ENCODE measurements at places on chromosomes 1 and 21.

GRCh38 chr1:37809942-37810341, 1.9 kb upstream of the YRDC start:
- peak; percentile 18 for DNase-seq

DNA sequence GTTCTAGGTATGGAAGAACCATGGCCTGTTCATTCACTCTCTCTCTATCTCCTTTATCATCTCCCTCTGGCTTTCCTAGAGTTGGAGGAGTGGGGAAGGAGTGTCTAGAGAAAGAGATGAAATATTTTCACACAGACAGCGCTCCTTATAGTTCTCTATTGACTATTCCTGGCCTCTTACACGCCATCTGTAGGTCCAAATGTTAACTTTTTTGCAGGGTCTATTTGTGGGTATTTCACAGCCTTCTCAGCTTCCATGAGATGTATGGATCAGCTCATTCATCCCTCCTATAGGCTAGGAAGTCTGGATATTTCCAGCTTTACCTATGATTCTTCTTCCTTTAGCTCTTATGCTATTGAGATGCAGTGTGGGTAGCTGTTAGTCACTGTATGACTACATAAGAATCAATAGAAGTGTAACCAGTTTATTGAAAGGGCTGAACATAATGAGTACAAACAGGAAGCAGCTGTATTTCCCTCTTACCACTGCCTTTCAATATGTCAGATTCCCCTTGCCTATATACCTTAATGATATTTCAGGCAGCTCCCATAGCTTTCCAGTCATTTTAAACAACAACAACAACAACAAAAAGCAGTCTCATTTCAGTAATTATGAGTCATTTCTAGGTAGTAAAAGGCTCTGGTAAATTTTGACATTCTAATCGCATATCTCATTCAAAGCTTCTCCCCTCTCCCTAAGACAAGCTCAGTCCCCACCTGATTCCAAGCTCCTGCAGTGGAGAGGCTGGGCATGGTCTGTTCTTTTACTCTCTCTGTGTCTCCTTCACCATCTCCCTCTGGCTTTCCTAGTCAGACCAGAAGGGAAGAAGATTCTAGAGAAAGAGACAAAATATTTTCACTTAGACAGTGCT, 149.5 kb downstream of the TTLL7 start:
- DNase-seq, result no peak

- peak; percentile 42 for DNase-seq
Measured at GRCh38 chr1:180208264-180208663, 21.8 kb upstream of the LHX4 start.

- no peak for DNase-seq
Measured at GRCh38 chr1:12654004-12654567, 10.2 kb downstream of the AADACL4 start.

GRCh38 chr1:156945881-156946661, 25.6 kb downstream of the LRRC71 start:
- DNase-seq, result no peak

- DNase-seq, result no peak
Measured at GRCh38 chr1:198290089-198290683, 133.4 kb downstream of the NEK7 start.

DNA sequence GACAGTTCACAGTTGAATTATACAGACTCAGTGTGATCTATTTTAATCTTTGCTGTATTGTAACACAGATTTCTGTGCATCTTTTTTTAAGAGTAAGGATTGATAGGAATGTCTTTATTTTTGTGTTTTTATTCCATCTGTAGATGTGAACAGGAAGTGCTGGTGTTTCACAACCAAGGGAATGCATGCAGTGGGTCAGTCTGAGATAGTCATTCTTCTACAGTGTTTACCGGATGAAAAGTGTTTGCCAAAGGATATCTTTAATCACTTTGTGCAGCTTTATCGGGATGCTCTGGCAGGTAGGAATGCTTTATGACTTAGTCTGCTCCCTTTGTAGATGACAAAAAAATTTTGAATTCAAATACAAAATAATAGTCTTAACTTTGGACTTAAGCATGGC, 84.5 kb downstream of the CC2D1B start:
- DNase-seq, result no peak

- DNase-seq, result no peak
Measured at GRCh38 chr1:203126866-203127665, 460 bp upstream of the ADORA1 start.

- no peak for DNase-seq
Measured at GRCh38 chr1:198449727-198450433, 90.6 kb downstream of the ATP6V1G3 start.

- peak; percentile 17 for DNase-seq
Measured at GRCh38 chr1:179121159-179121938, 39.5 kb downstream of the TOR3A start.

DNA sequence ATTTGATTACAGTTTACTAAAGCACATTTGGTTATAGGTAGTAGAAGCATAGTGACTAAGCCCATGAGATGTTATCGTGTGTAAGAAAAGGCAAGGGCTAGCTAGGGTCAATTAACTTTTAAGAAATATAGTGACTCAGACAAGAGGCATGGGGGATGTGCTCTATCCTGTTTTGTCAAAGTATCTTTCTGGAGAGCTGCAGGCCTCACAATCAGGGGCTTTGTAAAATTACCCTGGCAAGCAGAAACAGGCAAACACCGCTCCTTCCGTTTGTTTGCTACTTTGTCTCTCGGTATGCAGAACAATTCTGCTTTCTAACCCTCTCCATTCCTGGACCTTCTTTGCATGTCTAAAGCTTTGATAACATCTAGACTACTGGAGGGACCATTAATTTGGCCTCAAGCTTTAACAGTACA, 26.1 kb upstream of the ZNF697 start:
- DNase-seq, result no peak

GRCh38 chr1:41874903-41875411, 43.8 kb downstream of the HIVEP3 start:
- no peak for DNase-seq

DNA sequence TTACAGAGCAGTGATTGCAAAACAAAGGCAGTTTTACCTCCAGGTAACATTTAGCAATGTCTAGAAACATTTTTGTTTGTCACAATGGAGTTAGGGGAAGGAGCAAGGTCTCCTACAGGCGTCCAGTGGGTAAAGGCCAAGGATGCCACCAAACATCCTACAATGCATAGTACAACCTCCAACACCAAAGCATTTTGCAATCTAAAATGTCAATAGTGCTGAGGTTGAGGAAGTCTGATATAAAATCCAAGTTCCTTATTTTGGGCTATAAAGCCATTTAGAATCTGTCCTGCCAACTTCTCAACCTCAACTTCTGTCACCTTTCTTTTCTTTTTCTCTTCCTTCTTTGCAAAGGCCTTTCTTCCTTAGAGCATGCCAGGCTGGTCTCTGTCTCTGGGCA, 111.2 kb downstream of the FASLG start:
- peak; percentile 67 for DNase-seq

DNA sequence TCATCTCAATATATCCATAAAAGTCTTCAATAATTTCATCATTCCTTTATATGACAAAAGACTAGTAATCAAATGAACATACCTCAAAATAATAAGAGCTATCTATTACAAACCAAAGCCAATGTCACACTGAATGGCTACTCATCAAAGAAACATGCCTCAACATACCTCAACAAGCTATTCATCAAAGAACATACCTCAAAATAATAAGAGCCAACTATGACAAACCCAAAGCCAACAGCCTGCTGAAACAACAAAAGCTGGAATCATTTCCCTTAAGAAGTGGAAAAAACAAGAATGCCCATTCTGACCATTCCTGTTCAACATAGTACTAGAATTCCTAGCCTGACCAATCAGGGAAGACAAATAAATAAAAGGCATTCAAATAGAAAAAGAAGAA, 1373.7 kb downstream of the BRINP3 start:
- DNase-seq, result no peak

DNA sequence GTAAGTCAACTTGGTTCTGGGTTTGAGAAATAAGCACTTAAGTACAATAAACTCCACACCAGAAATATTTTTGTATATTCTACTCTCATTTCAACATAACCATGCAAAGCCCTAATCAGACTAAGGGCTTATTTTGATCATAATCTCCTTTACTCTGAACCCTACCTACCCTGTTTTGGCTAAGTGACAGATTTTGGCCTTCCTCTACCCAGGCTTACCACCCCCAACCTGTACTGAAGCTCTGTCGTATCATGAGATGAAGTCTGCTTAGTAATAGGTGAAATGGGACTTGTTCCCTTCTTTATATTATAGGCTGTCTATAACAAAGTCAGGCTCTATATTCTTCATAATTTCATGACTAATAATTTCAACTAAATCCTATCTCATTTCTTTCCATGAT, 135.5 kb downstream of the RERE start:
- DNase-seq, result no peak

DNA sequence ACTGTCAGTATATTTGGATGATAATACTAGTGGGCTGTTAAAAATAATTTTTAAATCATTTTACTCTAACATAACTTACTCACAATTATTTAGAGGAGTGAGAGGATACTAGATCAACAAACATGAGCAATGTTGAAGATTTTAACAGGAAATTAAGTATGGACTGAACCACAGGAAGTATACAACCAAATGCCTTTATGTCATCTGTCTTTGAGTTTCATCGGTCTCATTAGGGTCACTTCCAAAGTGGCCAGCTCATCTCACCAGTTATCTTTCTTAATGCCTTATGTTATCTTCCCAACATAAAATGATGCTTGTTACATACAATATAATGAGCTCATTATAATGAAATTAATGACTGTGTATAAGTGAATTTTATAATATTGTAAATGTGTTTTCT, 1.5 kb upstream of the RGS1 start:
- DNase-seq, result no peak

- DNase-seq, result no peak
Measured at GRCh38 chr1:41640756-41641474, 156.4 kb upstream of the EDN2 start.

DNA sequence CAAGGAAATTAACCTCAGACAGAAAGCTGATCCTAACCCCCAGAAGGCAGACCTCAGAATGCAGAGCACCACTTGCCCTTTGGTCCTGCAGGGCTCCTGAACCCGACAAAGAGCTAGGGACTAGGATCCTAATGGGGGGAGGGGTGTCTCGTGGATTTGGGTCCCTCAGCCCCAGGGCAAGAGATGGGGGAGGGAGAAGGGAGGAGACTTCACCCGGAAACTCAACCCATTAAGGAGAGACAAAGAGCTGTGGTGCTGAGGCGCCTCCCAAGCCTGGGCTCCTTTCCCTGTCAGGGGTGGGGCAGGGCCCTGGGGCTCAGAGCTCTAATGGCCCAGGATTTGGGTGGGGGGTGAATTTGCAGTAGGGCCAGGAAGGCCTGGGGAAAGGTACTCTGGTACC, 2.9 kb downstream of the NECTIN4 start:
- no peak for DNase-seq

- peak; percentile 50 for DNase-seq
Measured at GRCh38 chr21:38267991-38268863, 11.4 kb downstream of the KCNJ15 start.

DNA sequence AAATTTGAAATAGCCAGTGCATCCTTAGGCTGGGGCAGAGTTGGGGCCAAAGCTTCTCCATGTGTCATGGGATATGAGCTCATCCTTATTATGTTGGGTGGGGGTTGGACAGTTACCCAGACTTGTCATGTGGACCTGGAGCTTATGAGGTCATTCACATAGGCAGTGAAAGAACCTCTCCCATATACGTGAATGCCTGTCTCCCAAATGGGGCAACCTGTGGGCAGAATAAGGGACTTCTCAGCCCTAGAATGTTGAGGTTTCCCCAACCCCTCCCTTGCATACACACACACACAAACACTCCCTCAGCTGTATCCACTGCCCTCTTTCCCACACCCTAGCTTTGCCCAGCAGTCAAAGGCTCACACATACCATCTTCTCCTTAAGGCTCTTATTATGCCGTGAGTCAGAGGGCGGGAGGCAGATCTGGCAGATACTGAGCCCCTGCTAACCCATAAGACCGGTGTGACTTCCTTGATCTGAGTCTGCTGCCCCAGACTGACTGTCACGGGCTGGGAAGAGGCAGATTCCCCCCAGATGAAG, 2.3 kb upstream of the IVL start:
- DNase-seq, result no peak

- DNase-seq, result peak; percentile 58
Measured at GRCh38 chr1:77350012-77350770, 68.4 kb downstream of the AK5 start.

- DNase-seq, result no peak
Measured at GRCh38 chr1:78170859-78171258, 125.1 kb downstream of the GIPC2 start.

- DNase-seq, result no peak
Measured at GRCh38 chr1:61245696-61246400, 163.5 kb downstream of the NFIA start.

DNA sequence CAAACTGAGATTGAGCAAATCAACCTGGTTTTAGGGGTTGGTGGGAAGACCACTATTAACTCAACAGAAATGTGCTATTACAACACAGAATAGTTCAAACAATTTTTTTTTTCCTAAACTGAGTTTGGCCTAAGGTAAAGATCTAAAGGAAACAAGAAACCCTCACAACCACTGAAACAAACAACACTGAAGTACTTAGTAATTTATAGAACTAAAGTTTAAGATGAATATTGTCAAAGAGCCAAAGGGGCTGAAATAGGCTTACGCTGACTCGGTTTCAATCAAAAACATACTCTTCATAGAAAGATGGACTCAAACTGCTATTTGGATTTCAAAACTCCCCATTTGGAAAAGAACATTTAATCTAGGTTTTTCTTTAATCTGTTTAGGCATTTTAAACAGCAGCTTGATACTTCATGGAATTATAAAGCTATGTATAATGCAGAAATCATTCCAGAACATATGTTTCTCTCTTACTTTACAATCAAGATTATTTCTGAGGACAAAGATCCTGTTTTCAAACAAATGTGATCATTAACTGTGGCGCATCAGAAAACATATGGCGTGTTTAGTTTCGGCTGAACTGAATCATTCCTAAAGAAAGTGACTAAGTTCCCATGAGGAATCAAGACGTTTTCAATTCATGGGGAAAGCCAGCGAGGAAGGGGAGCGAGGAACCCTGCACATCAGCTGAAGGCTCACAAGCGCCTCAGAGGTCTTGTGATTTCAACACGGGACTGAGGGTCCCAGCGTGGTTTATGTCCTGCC, 62.7 kb downstream of the SYT6 start:
- DNase-seq, result no peak

- no peak for DNase-seq
Measured at GRCh38 chr1:25026730-25027450, 96.8 kb upstream of the RUNX3 start.

DNA sequence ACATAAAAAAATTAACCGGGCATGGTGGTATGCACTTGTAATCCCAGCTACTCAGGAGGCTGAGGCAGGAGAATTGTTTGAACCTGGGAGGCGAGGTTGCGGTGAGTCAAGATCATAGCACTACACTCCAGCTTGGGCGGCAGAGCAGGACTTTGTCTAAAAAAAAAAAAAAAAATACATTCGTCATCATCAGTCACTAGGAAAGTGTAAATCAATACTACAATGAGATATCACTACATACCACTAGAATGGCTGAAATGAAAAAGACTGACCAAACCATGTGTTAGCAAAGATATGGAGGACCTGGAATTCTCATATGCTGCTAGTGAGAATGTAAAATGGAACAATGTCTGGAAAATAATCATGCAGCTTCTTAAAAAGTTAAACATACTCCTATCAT, 9.3 kb downstream of the SPATA45 start:
- DNase-seq, result no peak

Measured in inflammatory macrophage (primary cell).